ENCODE measurements at places on chromosomes 2 and 18. TPM values are rescaled to one million over a fixed set of nuclear protein-coding genes. Genes with fewer than 3 reads are reported as not detected.

Gene SLC38A11
- 0.41 TPM for polyA plus RNA-seq

Gene TDRD15
- not detected for polyA plus RNA-seq

Gene FLACC1
- polyA plus RNA-seq, result 0.59 TPM

Gene CD302
- polyA plus RNA-seq, result 2.4 TPM
